ENCODE measurements at places on chromosomes 6 and 20. TPM values are rescaled to one million over a fixed set of nuclear protein-coding genes. Genes with fewer than 3 reads are reported as not detected.

DNA sequence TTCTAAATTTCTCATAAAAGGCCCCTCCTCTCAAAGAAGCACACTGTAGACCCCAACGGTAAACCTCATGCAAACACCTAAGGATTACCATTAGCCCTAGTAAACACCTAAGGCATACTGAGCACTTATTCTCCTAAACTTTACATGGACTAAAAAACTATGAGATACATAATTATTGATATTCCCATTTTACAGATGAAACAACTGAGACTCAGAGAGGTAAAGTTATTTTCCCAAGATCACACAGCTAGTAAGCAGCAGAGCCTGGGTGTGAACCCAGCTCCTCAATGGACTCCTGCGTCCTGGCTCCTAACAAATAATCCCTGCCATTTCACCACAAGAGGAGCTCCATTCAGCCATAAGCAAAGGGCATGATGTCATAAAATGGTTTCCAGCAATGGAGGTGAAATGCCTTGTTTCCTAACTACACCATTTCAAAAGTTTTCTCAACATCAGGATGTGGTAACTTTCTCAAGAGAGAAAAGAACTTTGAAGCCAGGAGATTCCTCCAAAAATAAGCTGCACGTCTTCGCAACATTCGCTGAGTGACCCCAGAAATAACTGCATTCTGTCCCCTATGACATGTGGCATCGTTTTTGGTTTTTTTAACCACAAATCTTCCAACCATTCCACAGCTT is 4.1 kb downstream of the ATP9A start:
- no peak for DNase-seq

GRCh38 chr6:46719099-46719498 is 16.1 kb downstream of the PLA2G7 start:
- DNase-seq, result no peak

DNA sequence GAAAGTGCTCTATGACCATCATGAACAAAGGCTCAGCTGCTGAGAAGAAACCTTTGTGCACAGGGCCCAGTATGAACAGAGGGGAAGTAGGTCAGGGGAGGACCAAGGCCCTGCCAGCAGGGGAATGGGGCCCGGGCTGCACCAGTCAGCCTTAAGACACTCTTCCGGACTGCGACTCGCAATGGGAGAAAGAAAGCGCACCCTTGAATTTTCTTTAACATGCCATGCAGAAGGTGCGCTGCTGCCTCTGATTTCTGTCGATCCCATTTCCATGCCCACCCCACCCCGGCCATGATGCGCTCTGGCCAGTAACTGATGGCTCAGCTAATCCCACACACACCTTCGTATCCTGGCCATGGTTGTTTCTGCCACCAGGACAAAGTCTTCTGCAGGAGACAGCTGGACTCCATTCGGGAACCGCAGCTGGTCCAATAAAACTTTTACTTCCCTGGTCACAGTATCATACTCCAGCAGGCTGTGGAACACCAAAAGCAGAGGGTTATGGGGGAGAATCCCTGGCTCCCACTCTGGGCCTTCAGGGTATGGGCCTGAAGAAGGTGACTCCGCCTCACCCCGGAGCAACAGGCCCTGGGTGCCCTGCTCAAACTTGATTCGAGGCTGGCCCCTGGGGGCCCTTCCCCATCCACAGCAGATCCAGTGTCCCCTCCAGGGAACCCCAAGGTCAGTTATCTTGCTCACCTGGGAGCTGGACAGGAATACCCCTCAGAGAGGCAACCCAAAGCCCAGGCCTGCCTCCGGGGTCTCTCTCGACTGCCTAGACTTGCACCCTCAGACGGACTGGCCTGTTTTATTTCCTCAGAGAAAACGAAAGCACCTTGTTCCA is 20.3 kb downstream of the CST7 start:
- DNase-seq, result no peak

DNA sequence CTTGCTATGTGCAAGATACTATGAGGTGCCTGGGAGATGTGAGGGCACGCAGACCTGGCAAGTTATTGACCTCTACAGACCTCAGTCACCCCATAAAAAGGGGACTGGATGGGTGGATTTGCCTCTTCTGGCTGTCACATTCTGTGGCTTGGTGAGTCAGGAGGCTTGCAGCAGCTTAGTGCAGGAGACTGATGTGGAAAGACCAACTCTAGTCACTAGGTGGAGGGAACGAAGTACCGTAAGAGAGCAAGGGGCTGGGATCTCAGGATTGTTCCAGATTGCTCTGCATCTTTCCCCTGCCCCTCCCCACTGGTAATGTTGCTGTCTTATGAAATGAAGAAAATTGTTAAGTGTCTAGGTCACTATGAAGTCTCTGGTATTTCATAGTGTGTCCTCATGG is 3.3 kb downstream of the MAPRE1 start:
- no peak for DNase-seq

DNA sequence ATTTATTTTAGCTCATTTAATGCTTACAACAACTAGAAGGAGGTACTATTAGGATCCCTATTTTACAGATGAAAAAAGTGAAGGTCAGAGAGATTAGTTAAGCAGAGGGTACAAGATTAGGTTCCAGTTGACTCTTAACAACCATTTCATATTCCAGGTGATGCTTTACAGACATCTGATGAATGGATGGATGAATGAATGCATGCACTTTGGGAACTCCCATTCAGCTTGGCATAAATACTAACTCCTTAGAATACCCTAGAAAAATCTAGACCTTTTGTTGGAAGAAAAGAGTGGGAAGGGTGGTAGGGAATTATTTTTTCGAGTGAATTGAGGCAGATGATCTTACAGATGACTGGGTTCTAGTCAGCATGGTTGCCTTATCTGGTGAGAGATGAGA is 746 bp upstream of the SNRPB2 start:
- DNase-seq, result no peak

GRCh38 chr6:35318196-35319171 is 20.9 kb downstream of the DEF6 start:
- peak; percentile 54 for DNase-seq

DNA sequence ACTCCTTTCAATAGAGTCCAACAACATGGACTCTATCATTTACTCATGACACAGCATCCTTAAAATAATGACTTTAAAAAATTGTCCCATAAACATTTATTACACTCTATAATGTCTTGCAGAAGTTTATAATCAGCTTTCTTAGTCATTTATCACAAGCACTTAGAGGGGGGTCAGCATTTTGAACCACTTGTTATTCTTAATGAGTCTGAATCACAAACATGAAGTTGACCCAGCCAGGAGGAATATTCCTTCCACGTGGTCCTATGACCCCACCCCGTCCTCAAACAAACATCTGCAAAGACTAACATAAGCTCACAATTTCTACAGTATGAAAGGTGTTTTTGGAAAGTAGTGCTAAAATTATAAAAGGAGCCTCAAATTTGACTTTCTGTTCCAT is 91.1 kb downstream of the MTFR2 start:
- DNase-seq, result no peak

DNA sequence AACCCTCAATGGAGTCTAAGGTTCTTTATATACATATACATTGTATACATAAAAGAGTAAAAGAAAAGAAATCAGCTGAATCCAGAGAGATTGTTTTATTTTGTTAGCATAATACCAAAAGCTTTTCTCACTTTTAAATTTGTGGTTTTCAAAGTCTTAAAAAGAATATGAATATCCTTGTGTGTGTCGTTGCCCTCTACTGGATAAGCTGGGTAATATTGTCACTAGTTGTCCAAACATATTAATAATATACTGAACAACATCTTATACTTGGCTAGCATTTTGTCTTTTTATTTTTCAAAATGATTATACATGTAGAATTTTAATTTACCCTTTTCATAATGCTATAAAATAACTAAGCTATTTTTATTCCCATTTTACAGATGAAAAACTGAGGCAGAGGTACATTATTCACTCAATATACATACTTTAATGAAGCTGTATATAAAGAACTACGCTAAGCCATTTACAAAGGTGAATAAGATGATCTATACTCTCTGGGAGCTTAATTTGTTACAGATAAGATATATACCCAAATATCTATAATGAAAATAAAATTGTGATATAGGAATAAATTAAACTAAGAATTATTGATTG is 531.7 kb downstream of the TFAP2B start:
- DNase-seq, result no peak

DNA sequence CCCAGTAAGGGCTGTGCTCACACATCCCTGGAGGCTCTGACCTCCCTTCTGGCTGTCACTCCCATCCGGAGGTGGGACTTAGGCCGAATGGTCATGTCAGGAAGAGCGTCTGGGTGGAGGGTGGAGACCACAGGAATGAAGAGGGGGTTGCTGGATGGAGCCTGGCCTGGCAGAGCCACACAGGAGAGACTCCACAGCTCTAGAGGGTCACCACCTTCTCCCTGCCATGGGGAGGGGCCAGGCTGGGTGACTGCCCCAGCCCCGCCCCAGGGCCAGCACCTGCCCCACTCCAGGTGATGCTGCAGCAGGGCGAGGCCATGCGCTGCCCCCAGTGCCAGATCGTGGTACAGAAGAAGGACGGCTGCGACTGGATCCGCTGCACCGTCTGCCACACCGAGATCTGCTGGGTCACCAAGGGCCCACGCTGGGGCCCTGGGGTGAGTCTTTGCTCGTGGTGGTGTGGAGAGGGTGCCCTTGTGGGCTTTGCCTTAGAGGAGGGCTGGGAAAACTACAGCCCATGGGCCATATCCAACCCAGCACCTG is 20.6 kb downstream of the RBCK1 start:
- no peak for DNase-seq

DNA sequence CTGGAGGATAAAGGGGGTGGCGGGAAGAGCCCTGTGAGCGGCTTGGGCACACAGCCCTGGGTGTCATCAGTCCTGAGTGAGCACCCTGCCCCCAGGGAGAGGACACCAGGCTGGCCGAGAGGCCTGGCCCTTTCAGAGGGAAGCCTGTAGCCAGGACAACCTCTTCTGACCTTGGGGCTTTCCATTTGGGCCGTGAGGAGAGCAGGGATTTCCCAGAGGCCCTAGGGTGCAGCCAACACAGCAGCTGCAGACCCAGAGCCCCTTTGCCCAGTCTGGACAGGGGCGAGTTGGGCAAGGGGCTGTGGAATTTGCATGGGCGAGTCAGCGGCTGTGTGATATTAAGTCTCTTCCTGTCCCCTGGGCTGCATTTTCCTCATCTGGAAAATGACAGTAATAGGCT is 6.3 kb downstream of the MAP1LC3A start:
- DNase-seq, result no peak

DNA sequence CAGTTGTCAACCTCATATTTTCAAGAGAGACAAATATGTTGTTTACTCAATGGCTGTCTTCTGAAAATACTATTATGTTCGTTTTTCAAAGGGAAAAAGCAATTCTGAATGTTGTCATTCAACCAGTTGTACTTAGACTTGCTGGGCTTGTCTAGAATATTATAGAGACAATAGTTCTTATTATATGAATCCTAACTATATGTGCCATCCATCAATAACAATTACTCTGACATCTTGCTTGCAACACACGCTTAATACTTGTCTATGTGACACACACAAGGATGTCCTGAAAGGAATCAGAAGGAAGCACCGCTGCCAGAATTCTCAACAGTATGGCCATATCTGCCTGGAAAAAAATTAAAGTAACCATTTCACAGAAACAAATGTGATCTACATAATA is 283.3 kb upstream of the NRSN1 start:
- DNase-seq, result no peak

DNA sequence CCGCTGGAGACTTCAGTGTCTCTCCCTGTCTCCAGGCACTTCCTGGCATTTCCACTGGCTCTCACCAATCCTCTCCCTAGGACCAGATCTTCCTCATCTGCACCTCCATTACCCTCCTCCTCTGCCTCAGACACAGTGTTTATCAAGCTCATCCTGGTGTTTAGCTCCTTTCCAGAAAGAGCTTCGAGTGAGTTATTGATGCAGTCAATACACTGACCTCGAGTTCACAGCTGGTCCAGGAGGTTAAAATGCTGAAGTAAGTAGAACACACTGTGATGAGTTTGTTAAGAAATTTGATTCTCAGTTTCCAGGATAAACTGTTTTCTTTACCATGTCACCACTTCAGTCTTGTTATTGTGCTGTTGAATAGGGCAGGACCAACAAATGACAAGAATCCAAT is 42.1 kb upstream of the ARMC2 start:
- no peak for DNase-seq

DNA sequence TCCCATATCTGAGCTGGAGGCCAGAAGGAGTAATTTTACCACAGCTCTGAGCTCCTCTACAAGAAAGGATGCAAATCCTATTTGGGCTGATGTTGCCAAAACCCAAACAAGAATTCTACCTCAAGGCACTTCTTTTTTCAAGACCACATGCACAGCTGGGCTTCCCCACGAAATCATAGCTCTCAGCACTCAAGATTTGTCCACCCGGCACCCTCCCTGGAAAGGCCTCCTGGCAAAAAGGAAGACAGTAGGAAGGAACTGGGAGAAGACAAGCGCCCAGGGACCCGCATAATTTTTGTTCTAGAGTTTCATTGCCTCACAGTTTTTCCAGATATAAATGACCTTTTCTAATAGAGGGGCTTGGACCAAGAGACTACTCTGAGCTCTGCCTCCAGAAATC is 90.5 kb downstream of the BANF2 start:
- no peak for DNase-seq

DNA sequence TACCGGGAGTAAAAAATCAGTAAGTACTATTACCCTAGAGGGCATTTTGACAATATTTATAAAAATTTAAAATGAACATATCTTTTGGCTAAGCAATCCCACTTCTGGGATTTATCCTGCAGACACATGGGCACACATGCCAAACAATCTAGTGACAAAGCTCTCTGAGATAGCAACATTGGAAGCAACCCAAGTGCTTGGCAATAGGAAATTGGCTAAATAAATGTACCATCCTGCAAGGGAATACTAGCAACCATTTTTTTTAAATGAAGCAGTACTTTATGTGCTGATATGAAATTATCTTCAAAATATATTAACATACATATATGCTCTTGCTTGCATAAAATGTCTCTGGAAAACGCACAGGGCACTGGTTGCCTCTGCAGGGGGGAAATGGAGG is 133.8 kb downstream of the SNX5 start:
- DNase-seq, result no peak

GRCh38 chr6:8707956-8708772 is 272.8 kb upstream of the SLC35B3 start:
- peak; percentile 23 for DNase-seq

GGTLC1 gene
- not detected for total RNA-seq

BFSP1 gene
- 1.3 TPM for total RNA-seq

MAN1A1 gene
- 57.9 TPM for total RNA-seq

PCSK2 gene
- total RNA-seq, result 2.2 TPM

C6orf52 gene
- not detected for total RNA-seq

ATP6V1G2 gene
- 1.4 TPM for total RNA-seq

BMP5 gene
- total RNA-seq, result 5.0 TPM

All from skin of body (tissue), 3 donors.